ENCODE measurements at places on chromosomes 12 and 14.
A peak's percentile ranks its signal among the peaks of the same experiment; 100 is the strongest.

DNA sequence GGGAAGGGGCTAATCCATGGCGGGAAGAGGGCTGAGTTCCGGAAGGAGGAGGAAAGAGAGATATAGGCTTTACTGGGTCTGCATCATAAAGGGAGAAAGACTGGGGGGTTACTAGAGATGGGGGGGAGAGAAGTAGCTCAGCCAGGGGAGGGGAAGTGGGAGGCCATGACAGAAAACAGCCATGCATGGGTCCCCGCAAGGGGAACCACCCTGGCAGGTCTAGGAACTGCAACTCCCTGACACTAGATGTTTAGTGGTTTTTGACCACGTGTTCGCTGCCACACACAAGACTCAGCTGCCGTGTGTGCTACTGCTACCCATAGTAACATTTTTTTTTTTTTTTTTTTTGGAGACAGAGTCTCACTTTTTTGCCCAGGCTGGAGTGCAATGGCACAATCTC is 145.0 kb downstream of the RIMBP2 start:
- no peak for DNase-seq

DNA sequence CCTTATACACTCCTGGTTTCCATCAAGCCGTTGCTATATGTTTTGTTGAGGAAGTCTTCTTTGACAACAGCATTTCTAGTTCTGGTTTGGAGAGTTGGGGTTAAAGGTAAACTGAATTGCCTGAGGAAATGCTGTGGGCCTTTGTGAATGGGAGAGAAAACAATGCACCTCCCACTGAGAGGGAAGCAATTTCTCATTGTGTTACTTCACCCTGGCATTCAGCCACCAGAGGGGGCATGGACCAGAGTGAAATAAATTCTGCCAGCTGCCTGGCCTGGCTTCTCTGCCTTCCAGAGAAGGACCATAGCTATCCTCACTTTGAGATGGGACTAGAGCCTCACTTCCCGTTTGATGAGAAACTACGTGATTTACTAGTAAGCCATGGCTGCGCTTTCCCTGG is 475.3 kb downstream of the EGLN3 start:
- DNase-seq: peak; percentile 41

DNA sequence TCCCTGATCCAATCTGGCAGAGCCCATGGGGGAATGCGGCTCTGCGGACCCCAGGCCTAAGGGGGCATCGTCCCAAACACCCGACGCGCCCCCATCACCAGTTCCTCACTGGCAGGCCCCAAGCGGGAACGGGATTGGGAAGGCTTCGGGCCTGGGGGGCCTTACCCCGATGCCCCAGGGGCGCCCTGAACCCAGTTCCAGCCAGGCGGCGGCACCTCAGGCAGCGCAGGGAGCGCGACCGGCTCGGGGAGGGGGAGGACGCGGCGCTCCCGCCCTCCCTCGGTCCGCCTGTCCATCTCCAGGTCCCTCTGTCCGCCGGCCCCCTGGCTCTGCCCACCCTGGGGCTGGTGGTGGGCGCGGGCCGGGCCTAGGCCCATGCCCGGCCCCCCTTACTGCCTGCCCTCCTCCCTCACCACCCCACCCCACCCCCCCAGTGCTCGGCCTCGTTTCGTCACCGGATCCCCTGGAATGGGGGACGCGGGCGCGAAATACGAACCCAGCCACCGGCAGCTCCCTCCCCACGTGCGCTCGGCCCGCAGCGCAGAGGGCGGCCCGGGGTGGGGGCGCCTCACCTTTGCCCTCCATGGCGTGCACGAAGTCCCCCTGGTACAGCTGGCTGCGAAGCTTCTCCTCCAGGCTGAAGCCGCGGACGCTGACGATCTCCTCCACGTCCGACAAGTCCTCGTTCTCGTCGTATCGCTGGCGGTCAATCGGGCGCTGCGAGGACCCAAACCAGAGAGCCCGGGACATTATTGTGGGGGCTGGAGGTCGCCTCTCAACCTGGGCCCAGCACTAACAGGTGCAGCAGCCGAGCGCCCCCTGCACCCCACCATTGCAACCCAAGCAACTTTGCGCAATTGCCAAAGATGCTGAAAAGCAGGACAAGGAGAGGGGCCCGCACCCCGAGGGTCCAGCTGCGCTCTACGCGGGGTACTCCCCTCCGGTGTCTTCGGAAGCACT is 2.3 kb downstream of the KDM2B start:
- peak; percentile 56 for DNase-seq

DNA sequence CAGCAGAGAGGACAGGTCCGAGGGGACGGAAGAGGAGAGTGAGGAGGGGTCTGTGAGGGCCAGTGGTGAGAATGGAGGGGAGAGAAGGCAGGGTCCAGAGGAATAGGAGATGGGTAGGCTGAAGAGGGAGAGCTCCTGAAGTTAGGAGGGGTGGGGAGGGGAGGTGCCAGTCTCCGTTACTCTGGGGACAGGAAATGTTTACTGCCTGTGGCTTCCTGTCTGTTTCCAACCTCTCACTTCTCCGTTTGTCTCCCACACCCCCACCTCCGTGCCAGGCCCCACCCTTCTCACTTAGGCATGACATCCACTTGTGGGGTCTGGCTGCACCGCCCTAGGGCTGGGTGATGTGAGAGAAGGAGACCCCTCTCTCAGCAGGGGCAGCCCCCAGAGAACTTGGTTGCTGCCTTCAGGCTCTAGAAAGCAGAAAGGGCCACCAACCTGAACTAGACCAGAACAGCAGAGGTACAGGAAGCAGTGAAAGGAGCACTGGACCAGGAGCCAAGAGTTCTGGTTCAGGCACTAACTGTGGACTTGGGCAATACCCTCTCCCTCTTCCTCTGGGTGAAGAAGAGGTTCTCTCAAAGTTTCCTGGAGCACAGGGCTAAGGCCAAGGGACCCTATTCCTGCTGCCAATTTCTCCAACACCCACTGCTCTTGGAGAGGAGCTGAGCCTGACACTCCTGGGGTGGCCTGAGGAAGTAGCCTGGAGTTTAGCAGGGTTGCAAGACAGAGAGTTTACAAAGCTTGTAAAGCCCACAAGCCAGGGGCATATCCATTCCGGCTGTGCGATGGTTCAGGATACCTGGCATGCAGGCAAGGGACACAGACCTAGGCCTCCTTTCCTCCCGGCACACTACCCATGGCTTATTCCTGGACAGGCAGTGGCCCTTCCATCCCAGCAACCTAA is 5.5 kb downstream of the ITGA5 start:
- DNase-seq: peak; percentile 49

- no peak for DNase-seq
These were observed 82.5 kb downstream of the NT5DC3 start for GRCh38 chr12:103758310-103759089.

GRCh38 chr12:109734219-109735000 is 20.8 kb downstream of the FAM222A start:
- DNase-seq: no peak

DNA sequence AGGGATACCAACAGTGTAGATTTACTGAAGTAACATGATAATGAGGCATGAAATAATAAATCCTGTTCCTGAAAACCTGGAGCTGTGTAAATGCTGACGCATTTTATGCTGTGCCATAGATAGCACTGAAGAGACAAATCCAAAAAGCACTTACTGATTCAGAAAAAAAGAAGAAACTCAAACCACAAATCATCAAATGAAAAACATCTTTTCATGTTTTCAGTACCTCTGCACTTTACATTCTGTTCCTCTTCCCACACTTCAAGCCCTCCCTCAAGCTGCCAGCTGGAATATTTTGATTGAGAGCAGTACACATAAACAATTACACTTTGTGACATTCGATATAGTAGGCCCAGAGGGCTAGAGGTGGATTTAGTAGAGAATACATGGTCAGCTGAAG is 362.3 kb downstream of the NAV3 start:
- DNase-seq: peak; percentile 61

DNA sequence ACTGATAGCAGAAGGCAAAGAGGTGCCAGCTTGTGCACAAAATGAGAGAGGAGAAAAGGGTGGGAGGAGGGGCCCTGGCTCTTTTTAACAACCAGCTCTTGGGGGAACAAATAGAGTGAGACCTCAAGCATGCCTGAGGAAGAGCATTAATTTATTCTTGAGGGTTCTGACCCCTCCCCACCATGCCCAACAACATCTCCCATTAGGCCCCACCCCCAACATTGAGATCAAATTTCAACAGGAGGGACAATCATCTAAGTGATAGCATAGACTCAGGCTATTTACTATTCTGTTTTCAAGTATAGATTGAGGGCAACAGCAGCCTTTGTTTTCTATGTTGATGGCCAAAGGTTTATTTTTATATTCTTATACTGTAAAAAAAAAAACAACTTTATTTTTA is 59.7 kb downstream of the FUT8 start:
- no peak for DNase-seq

GRCh38 chr12:100953677-100954076 is 159.1 kb downstream of the ANO4 start:
- DNase-seq: no peak

DNA sequence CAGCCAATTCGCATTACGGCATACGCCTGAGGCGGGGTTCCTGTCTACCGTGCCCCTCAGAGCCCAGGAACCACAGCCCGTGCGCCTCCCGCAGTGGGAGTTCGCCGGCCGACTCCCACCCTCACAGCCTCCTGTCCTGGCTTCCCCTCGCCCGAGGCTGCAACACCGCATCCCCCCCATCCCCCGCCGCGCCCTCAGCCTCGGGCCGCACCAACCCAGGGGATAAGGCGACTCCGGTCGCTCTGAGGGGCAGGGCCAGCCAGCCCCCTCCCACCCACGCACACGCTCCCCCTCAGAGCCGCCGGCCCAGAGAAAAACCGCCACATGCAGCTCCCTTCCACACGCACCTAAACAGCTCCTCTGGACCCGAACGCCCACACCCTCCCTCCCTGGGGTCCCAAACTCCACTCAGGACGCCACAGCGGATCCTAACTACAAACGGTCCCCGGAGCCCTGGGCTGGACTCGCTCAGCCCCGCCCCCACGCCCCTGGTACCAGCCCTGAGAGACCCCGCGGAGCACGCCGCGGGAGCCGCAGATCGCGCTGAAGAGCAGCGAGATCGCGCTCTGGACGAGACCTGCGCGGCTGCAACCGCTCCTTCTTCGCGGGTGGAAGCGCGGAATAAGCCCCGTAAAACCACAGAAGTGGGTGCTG is at the start of gene C14orf39:
Gene C14orf39 (minus strand): TSS at position 466 of the 654 bp plus-strand sequence. CDS start 985 bp downstream, outside the sequence.
- peak; percentile 55 for DNase-seq

- no peak for DNase-seq
These were observed 87.6 kb downstream of the SLC15A5 start for GRCh38 chr12:16189849-16190248.

- no peak for DNase-seq
These were observed 7.7 kb downstream of the DDN start for GRCh38 chr12:48991247-48992050.

All from fibroblast of skin of right quadriceps (primary cell).